ENCODE measurements at places on chromosomes 1 and 21.

DNA sequence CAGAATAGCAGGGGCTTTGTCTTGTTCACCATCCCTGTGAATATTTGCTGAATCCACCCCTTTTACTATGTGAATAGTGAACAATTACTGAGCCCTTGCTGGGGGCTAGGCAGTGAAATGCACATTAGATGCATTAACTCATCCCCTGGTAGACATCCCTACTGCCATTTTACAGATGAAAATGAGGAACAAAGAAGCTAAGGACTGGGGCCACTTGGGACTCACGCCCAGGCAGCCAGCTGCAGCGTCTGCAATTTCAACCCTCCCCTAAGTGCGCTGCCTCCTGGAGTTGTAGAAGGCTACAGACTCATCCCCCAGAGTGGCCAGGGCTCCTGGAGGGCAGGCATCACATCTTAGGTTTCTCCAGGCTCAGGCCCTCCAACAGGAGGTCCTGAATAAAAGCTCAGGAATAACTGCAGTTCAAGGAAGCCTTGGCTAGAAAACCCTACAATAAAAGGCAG, 31.6 kb downstream of the CAPZB start:
- no peak for DNase-seq

DNA sequence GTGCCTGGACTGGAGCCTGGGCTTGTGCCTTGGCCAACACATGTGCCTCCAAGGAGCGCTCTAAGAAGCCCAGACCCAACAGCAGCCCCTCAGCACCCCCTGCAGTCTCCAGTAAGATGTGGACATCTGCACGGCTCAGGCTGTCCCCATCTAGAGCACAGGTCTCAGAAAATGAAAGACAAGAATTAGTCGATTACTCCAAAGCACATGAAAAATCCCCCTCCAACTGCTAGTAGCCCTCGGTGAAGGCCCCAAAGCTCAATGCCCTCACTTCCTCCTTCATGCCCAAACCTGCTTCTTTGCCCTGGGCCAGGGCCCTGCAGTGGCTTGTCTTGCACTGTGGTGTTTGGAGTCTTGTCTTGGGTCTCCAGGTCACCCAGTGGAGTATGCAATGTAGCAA, 21.9 kb upstream of the ERO1B start:
- no peak for DNase-seq

- no peak for DNase-seq
Measured at GRCh38 chr1:6239950-6240768, 3.8 kb upstream of the HES3 start.

DNA sequence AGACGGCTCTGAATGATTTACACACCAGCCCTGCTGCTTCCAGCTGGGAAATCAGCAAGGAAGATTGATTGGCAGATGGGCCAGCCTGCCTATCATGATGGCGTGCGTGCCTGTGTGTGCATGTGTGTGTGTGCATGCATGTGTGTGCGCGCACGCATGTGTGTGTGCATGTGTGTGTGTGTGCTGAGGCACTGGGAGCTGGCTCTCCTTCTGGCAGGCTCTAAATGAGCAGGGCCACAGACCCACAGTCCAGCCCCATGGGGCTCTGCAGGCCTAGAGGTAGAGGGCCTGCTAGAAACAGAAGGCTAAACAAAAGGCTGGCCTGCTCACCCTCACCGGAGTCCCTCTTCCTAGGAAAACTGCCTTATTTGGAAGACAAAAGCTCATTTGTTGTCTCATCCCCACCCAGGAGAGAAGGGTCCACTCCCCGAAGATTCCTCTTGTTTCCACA, 6.0 kb downstream of the KLHDC8A start:
- DNase-seq = no peak

DNA sequence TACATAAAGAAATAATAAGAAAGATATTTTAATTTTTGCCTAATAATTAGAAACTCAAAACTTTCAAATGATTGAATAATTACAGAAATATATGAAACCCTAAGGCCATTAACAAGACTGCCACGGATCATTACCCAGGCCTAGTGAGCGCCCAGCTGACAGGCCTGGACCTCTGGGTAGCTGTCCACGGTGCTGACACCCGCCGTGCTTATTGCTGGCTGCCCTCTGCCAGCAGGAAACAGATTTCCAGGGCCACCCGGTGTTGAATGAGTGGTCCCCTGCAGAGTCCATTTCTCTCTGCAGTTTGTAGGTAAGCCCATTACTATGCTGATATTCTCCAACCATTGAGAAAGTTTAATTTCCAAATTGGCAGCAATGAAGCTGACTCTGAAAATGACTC, 254.4 kb upstream of the GJB5 start:
- no peak for DNase-seq

- DNase-seq = no peak
Measured at GRCh38 chr1:86155051-86155806, 1.3 kb downstream of the COL24A1 start.

- no peak for DNase-seq
Measured at GRCh38 chr1:154953611-154954038, 2.3 kb downstream of the PBXIP1 start.

- DNase-seq = no peak
Measured at GRCh38 chr1:46960250-46960649, 19.0 kb upstream of the CYP4A11 start.

DNA sequence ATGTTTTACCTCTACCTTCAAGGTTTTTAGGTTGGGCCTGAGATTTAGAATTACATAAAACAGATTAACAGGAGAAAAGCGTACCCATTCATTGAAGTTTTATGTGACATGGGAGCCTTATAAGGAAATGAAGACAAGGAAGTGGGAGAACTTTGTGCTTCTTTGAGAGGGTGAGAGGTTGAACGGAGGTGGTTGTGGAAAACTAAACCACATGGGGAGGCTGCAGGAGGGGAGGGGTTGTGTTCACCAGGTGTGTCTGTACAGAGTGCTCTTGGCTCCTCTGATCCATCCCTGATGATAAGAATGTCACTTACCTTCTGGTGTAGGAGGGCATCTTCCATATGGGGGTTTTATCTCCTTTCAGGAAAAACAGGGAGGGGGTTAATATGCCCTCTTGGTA, 2.7 kb downstream of the SLX9 start:
- DNase-seq = no peak

- DNase-seq = no peak
Measured at GRCh38 chr1:232940262-232940661, 10.1 kb upstream of the NTPCR start.

GRCh38 chr1:78447086-78447485, 43.7 kb upstream of the PTGFR start:
- DNase-seq = no peak

DNA sequence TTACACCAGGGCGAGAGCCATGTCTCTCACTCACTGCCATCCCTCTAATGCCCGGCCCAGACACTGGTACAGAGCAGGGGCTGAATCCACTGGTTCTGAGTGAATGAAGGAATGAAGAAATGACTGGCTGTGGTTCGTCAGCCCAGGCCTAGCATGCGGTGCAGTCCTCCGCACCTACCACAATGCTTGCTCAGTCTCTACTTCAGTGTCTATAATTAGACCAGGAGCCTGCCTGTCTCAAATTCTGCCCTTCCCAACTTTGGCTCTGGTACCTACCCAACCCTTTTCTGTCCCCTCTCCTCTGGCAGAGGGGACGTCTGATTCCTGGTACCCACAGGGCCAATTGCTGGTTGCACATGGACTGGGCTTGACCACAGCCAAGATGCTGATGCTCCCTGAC, 118.2 kb upstream of the GRIK3 start:
- DNase-seq = no peak

- DNase-seq = no peak
Measured at GRCh38 chr21:33109574-33110339, 39.8 kb downstream of the OLIG1 start.

DNA sequence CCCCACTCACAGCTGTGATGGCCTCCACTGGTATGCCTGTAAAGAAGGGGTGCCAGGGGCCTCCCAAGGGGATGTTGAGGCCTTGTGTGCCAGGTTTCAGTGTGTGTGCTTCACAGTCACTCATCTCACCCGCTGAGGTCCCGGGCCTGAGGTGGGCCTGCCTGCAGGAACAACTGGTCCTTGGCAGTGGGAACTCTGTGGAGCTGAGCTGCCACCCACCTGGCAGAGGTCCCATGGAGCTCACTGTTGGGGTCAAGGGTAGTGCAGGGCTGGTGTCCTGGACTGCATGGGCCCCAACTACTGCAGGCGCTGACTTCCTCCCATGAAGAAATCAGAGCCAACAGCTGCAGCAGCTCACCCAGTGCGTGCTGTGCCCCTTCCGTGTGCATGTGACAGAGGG, 17.3 kb upstream of the ZNF678 start:
- no peak for DNase-seq

DNA sequence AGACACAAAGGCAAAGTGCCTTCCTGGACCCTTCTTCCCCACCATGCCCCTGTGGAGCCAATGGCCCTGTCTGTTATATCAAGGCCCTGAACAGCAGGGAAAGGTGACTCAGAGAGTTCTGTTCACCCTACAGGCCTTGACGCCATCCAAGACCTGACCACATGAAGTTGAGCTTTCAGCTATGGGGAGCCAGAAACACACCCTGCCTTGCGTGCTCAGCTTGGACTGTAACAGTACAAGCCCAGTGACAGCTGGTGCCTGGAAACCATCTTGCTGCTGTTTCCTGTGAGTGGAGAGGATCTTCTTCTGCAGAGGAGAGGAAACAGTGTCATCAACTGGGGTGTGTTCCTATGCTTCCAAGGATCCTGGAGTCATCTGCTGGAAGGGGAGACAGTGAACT, 165.0 kb upstream of the IRF2BP2 start:
- no peak for DNase-seq

DNA sequence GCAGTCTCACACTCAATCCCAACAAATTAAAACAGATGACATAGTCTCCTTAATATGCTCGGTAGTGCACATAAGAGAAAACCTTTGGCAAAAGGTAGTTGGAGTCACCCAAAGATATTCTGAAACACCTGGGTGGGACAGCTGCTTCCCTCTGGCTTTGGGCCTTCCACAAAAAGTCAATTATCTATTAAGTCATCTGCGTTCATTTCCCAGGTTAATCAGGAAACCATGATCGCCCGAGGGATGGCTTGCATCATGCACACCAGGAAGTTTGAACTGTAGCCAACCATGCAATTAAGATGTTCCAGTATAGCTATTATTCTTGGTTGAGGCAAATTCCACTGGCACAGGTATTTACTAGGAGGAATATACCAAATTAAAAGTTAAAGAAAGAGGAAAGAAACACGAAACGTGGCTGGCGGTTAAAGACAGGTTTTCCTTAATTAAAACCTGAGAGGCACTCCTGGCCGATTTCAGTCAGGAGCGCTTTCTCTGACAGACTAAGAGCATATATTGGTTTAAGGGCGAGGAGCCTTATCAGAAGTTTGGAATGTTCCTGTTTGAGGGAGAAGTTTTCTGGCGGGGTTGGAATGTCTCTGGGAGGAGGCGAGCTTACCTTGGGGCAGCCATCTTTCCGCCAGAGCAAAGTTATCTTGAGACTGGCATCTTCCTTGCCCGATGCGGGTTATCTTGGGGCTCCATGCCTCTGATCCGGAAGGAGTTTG, 19.9 kb downstream of the CLDN17 start:
- no peak for DNase-seq

GRCh38 chr21:28111151-28111619, 881.5 kb downstream of the LTN1 start:
- DNase-seq = no peak

Data from esophagus squamous epithelium (tissue), 5 donors.